ENCODE measurements at places on chromosomes 11 and 22. TPM values are rescaled to one million over a fixed set of nuclear protein-coding genes. Genes with fewer than 3 reads are reported as not detected.
A peak's percentile ranks its signal among the peaks of the same experiment; 100 is the strongest.

The MPEG1 gene
- not detected for total RNA-seq

The MUC2 gene
- total RNA-seq, result not detected

The CNIH2 gene
- 1.4 TPM for total RNA-seq

The BATF2 gene
- total RNA-seq, result 4.0 TPM

The PNPLA5 gene
- total RNA-seq, result not detected

The KMT5B gene
- 25.9 TPM for total RNA-seq

The TEAD1 gene
- 144 TPM for total RNA-seq

The APOA5 gene
- not detected for total RNA-seq

DNA sequence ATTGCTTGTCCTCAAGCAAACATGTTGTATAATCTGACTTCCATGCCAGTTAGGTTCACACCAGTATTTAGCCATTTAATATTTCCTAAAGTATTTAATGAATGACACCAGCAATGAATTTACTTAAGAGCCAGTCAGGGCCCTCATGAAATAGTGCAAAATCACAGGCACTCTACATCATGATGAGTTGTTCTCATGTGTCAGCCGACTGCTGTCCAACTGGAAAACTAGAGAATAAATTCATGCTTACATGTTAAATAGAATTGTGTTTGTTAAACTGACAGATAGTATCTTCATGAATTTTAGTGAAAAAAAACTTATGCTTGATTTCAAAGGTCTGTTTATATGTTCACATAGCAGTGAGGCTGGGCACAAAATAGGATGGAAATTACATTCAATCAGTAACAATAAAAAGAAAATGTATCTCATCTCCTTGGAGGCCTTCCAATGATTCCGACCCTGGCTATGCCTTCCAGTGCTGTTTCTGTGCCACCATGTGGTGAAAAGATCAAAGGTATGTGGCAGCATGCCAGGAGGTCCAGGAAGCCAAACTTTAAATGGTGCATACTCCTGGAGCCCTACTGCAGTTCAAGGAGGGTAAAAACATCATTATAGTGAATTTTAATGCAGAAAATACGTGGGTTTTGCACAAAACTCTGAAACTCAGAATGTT lies 45.2 kb downstream of the CTSC start:
- H3K4me3 ChIP-seq, result no peak overlapping the region
- H3K27me3 ChIP-seq, result no peaks in the 10 kb centered on the region
- DNase-seq, result peak; percentile 41
- H3K36me3 ChIP-seq, result no peaks in the 10 kb centered on the region
- H3K4me1 ChIP-seq, result peaks cover 15% of the 10 kb centered on the region

DNA sequence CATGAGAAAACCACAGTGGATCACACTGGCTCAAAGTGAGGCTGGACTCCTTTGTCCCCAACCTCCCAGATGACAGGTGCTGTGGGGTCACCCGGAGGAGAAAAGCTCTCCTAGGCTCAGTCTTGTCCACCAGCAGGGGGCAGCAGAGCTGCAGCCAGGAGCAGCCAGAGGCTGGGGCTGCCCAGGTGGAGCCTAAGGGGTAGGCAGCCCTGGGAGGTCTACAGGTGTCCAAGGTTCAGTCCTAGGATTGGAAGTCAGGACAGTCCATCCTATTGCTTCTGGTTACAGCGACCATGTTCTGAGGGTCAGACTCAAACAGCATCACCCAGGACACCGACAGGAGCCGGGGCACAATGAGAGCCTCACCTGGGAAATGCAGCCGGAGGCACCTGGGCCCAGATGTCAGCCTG lies 77.6 kb upstream of the IGLL5 start:
- H3K4me1 ChIP-seq, result no peaks in the 10 kb centered on the region
- H3K27me3 ChIP-seq, result peaks cover 21% of the 10 kb centered on the region
- no peak overlapping the region for H3K4me3 ChIP-seq
- no peaks in the 10 kb centered on the region for H3K36me3 ChIP-seq

DNA sequence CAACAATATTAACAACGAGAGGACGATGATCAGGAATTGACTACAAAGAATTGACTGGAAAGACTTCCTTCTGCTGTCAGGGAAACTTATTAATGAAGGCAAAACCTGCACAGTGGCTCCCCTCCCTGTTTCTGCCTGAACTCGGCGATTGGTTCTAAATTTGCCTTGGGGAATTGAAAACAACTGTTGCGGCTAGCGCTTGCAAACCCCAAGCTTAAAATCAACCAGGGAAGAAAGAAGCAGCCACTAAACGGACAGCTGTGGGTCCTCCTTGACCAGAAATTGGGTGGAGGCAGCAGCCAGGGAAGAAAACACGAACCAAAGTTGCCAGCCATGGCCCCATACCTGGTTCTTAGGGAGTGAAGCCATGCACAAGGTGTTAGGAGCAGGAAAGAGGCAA lies 383.5 kb upstream of the CADM1 start:
- no peak overlapping the region for H3K27ac ChIP-seq
- no peak overlapping the region for H3K4me3 ChIP-seq
- H3K4me1 ChIP-seq, result no peaks in the 10 kb centered on the region
- no peaks in the 10 kb centered on the region for H3K36me3 ChIP-seq
- H3K27me3 ChIP-seq, result no peaks in the 10 kb centered on the region

DNA sequence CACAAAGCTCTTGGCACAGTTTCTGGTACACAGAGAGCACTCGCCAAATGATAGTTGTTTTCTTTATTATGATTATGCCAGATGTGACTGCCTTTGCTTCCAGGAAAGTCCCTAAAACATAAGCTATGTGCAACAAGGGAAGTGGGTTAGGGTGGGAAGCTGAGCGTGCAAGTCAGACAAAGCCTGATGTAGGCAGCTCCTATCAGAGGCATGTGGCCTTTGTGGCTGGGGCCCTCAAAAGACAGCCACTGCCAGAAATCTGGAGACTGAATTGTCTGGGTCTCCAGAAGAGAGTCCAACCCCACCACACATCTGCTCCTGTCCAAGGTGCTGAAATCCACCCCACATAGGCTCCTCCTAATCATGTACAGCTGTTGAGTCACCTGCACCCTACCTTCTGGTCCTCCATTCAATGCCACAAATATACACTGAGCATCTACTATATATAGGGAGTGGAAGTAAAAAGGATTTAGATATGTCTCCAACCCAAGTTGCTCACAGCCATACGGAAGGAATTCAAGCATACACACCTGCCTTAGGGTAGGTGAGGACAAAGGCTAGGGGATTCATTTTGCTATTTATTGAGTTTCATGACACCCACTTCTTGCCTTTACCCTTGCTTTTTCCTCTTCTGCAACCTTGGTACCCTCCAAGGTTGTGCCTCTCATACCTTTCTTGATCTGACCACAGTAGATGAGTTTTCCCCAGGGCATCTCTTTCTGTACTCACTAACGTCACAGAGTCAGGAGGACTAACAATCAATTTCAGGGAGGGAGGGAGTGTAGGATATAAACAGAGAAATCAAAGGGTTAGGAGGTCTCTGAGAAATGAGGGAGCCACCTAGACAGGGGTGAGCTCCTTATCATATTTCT lies 12.4 kb downstream of the SEC14L3 start:
- H3K27ac ChIP-seq, result no peak overlapping the region
- no peaks in the 10 kb centered on the region for H3K36me3 ChIP-seq
- peak; percentile 32 for DNase-seq
- H3K27me3 ChIP-seq, result no peaks in the 10 kb centered on the region

DNA sequence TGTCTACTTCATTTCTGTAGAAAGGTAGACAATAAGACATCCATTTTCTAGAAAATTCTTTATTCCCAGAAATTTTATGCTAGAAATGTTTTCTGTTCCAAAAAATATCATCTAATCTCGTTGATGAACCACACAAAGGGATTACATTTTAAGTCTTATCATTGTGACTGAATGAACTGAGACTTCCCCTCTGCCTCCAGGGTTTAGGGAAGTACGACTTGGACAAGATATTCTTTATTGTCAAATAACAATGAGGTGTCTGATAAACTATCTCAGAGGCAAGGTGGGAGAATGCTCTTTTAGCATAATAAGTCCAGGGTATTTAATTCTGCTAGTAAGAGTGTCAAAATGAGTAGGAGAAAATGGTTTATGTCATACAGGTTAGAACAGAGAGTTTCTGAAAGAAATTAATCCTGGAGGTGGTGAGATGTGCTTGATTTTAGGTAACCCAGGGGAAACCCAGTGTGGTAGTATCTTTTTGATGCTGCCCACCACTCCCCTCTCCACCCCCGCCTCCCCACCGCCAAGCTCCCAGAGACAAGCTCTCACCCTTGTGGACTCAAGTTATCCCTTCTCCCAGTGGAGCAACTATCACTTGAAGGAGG lies 100.6 kb downstream of the CD44 start:
- peaks cover 30% of the 10 kb centered on the region for H3K4me1 ChIP-seq
- no peak overlapping the region for H3K4me3 ChIP-seq
- no peak for DNase-seq
- no peak overlapping the region for H3K27ac ChIP-seq
- no peaks in the 10 kb centered on the region for H3K27me3 ChIP-seq
- no peaks in the 10 kb centered on the region for H3K36me3 ChIP-seq

GRCh38 chr11:22192642-22193347 lies at the start of gene ANO5:
TSS of gene ANO5 (plus strand) at chr11:22193085. CDS start at chr11:22193493, 408 bp downstream.
- no peak within 1 kb of the TSS for H3K27ac ChIP-seq
- H3K27me3 ChIP-seq, result peaks cover 28% of the 10 kb centered on the region
- H3K36me3 ChIP-seq, result no peaks in the 10 kb centered on the region
- no peaks in the 10 kb centered on the region for H3K4me1 ChIP-seq
- DNase-seq, result peak; percentile 7

DNA sequence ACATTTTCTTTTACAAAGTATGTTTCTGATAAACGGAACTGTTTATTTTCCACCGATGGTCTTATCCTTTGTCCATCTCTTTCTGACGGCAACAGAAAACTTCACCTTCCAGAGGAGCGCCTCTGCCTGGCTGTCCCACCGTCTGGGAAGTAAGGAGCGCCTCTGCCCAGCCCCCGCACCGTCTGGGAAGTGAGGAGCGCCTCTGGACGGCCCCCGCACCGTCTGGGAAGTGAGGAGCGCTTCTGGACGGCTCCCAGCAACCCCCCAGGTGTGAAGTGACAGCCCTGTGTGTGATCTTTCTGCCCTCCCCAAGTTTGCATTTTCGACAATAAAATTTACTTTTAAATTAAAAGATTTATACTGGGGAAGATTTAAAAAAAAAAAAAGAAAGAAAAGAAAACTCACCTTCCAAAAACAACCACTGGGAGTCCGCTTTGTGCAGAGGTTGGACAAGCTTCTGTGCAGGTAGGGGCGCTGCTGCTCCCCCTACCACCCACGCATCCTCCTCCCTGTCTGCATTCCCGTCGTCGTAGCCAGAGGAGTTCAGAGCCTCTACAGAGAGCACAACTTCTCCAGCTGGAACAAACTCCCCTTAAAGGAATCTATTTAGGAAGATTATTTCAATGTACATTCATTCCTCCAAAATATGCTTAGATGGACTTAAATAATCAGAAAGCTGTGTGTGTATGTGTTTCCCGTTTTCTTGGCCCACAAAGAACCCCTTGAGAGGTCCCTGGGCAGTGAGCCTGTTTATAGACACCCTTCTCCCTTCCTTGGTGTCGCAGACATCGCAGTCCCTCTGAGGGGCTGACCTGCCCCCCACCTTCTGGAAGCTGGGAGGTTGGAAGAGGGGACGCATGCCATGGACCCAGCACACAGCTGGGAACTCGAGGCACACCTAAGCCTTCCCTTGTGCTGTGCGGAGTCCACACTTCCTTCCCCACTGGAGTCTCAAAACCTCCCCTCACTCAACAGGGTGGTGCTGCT lies 849 bp upstream of the APOBEC3B start:
- no peak overlapping the region for H3K27ac ChIP-seq
- H3K27me3 ChIP-seq, result no peaks in the 10 kb centered on the region
- peak overlapping the region; percentile 71 for H3K4me3 ChIP-seq
- H3K4me1 ChIP-seq, result peaks cover 11% of the 10 kb centered on the region

GRCh38 chr11:82823647-82824619 lies 76.3 kb downstream of the PRCP start:
- H3K4me3 ChIP-seq, result no peak overlapping the region
- no peaks in the 10 kb centered on the region for H3K27me3 ChIP-seq
- no peak overlapping the region for H3K27ac ChIP-seq
- DNase-seq, result no peak
- H3K36me3 ChIP-seq, result no peaks in the 10 kb centered on the region
- H3K4me1 ChIP-seq, result no peaks in the 10 kb centered on the region

DNA sequence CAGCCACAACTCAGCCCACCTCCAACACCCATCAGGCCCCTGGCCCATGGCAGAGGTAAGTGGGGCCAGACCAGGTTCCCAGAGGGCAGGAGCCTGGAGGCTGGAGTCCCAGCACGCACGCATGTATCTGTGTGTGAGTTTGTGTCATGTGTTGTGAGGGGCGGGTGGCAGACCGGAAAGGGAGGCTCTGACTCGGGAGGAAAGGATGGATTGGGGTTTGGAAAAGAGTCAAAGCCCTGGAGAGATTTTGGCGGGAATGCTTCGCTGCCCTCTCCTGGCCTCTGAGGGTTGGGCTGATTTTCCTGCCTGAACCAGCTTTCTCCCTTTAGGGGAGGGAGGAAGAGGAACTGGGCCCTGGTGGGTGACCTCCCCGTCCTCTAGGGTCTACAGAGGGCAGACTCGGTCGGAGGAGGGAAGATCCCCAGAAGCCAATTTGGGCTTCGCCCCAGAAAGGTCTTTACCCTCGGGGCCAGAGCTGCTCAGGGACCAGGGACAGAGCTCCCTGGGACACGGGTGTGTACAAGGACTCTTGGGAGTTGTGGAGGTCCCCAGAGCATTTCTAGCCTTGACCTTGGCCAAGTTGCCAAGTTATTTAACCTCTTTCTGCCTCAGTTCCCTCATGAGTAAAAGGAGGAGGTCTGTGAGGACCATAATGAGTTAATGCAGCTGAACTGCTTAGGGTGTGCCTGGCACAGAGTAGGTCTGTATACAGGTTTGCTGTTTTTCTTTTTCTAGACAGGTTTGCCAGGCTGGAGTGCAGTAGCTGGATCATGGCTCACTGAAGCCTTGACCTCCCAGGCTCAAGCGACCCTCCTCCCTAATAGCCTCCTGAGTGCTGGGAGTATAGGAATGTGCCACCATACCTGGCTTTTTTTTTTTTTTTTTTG lies 6.9 kb downstream of the C11orf68 start:
- H3K27ac ChIP-seq, result peak overlapping the region; percentile 99
- peak; percentile 95 for DNase-seq
- peak overlapping the region; percentile 27 for H3K4me3 ChIP-seq
- H3K4me1 ChIP-seq, result peaks cover 59% of the 10 kb centered on the region
- no peaks in the 10 kb centered on the region for H3K27me3 ChIP-seq

DNA sequence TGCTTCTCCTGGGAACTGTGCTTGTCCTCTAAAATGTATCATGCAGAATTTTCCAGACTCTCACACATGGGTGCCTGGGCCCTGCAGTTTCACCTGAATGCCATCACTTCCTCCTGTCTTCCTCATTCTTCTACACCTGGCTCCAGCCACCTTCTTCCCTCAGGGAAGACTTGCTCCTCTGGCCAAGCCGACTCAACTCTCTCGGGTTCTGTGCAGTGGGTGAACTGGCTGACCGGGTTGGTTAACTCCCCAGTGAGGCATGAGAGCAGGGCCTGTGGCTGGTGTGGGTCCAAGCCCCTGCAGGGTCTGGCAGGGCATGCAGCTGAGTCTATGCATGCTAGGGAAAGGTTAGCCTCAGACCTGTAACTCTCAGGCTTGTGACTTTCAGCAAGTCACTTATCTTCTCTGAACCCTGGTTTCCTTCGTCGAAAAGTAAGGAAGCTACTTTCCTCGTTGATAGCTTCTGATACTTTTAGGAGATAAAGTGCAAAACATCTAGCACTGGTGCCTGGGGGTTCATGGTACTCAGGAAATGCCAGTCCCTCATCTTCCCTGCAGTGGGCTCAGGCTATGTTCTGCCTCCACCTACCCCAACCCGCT lies 11.9 kb downstream of the CD82 start:
- no peaks in the 10 kb centered on the region for H3K27me3 ChIP-seq
- peaks cover 20% of the 10 kb centered on the region for H3K4me1 ChIP-seq
- no peaks in the 10 kb centered on the region for H3K36me3 ChIP-seq

- no peak for DNase-seq
- H3K4me1 ChIP-seq, result peaks cover 13% of the 10 kb centered on the region
- no peak overlapping the region for H3K4me3 ChIP-seq
- no peaks in the 10 kb centered on the region for H3K36me3 ChIP-seq
- H3K27me3 ChIP-seq, result no peaks in the 10 kb centered on the region
- H3K27ac ChIP-seq, result no peak overlapping the region
Observed at GRCh38 chr11:65310215-65310614, 4.5 kb upstream of the CDC42EP2 start.

Data from GM23248 (cell line).